ENCODE measurements at places on chromosomes 2 and 18.
A peak's percentile ranks its signal among the peaks of the same experiment; 100 is the strongest.

DNA sequence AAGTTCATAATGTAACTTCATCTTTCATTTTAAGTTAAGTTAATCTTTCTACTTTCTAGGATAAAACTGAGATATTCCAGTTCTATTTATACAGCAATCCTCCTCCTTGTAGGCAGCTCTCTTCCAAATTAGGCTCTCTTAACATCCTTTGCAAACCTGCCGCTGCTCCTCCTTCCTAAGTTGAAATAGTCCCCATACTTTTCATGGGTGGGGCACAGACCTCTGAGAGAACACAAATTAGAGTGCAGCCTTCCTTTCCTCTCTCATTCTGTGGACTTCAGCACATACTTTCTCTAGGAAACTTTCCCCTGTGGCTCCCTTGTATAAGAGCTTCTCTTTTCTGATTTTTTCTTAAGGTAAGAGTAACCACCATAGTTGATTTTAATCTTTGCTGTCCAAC is 28.3 kb downstream of the TWSG1 start:
- no peak for DNase-seq

DNA sequence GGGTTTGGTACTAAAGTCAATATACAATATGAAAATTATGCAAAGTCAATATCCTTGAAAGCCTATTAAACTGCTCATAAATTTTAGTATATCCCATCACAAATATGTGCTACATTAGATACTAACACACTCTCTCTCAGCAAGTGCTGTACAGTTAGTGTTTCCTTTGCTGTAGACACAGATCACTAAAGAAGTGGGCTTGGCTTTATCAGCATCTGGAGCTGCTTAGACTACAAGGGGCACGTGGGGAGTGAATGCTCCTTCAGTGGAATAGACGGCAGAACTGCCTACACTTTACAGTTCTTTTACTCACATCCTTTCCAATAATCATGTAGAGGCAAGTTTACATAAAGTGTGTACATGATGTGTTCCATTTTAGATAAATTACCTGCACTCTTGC is 26.0 kb upstream of the EFEMP1 start:
- DNase-seq = no peak

- no peak for DNase-seq
These were observed 140.9 kb downstream of the SH3RF3 start for GRCh38 chr2:109269706-109270504.

DNA sequence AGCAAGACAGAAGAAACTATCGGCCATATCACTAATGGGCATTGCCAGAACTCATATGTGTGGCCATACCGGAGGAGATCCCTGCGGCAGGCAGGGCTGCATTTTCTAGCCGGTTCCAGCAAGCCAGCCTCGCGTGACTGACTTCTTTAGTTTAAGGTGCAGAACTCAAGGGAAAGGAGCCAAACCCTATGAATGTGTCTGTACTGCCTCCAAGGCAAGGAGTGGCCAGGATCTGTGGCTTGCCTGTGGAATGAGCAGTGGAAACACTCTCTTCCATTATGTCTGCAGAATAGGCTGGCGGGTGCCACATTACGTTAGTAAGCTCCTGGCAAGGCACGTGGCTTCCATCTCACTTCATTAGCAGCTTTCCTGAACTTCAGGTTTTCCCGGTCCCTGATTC is 137.6 kb downstream of the ATL2 start:
- DNase-seq = no peak

DNA sequence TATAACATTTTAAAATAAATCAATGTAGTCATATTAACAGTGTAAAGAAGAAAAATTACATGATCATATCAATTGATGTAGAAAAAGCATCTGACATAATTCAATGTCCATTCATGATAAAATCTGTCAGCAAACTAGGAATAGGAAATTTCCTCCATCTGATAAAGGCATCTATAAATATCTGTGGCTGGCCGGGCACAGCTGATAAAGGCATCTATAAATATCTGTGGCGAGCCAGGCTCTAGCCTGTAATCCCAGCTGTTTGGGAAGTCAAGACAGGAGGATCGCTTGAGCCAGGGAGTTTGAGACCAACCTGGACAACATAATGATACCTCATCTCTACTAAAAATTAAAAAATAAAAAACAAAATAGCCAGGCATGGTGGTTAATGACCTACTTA is 18.1 kb upstream of the RANBP2 start:
- no peak for DNase-seq

DNA sequence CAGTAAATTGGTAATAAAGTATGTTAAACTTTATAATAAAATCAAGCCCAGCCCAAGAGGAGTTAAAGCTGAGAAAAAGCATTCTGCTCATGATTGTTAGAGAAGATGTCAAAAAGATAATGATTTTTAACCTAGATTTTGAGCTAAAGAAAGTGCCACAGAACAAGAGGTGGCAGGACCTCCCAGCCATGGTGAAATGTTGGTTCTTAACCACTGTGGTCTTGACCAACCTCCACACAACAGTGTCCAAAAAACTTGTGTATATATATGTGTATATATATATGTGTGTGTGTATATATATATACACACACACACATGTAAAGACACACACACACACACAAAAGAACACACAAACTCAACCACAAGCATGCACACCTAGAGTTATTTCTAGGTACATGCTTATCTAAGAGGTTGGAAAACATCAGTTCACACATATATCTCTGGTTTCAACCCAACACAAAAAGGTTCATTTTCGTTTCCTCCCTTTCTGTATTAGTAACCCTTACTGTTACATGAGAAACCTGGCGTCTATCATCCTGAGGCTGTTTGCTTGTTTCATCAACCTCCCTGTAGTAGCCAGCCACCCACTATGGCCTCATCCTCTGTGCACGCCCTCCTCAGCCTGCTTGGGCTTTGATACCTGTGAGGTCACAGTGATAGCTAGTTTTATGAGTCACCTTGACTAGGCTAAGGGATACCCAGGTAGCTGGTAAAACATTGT is 631.8 kb upstream of the ID2 start:
- no peak for DNase-seq

- no peak for DNase-seq
These were observed 589.5 kb upstream of the NXPH2 start for GRCh38 chr2:139369423-139370409.

GRCh38 chr2:172722481-172722880 is 13.2 kb upstream of the RAPGEF4 start:
- DNase-seq = no peak

- DNase-seq = peak; percentile 41
These were observed 2.1 kb downstream of the PCBP1 start for GRCh38 chr2:70089220-70089982.

DNA sequence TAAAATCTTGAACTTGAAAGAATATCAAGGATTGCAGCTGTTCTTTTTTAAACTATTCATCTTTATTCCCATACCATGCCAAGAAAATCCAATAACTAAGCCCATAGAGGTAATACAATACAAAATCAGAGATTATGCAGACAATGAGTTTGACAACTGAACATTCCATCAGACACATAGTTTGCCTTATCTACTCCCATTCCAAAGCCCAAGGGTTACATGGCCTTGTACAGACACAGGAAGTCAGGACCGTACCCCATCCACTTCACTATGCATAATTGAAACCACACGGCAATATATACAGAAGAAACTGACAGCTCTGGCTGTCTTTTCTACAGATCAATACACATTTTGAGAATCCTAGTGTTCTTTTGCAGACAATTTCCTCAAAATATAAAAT is 181.3 kb downstream of the TMX3 start:
- no peak for DNase-seq

- DNase-seq = no peak
These were observed 44.7 kb downstream of the TANC1 start for GRCh38 chr2:159013103-159013502.

GRCh38 chr2:151277067-151277466 is 12.4 kb downstream of the NMI start:
- peak; percentile 20 for DNase-seq

- DNase-seq = no peak
These were observed 183.0 kb downstream of the PMAIP1 start for GRCh38 chr18:60082790-60083189.

DNA sequence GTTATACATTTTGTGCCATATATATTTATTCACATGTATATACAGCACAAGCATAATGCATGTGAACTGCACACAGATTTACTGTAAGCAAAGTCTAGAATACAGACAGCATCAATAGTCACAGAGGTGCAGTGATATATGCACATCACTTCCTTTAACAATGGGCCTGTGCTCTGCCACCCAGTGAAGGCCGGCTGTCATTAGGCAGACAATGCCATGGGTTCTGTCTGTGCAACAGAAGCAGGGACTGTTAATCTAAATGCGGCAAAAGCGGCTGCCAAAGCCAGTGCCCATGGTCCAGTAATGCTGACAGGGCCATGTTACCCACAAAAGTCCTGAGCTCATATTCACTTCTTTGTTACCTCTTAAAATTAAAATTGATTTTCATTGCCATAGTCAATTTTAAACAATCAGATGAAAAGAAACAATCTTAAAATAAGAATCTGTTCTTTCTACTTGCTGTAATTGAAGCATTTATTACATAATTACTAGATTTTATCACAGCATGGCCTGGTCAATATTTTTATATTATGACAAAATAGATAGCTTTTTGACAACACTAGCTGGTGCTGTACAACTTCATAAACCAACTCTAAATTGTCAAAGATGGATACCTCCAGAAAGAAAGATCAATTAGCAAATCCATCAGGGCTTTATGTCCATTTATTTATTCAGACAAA is 232.0 kb downstream of the STK39 start:
- no peak for DNase-seq

DNA sequence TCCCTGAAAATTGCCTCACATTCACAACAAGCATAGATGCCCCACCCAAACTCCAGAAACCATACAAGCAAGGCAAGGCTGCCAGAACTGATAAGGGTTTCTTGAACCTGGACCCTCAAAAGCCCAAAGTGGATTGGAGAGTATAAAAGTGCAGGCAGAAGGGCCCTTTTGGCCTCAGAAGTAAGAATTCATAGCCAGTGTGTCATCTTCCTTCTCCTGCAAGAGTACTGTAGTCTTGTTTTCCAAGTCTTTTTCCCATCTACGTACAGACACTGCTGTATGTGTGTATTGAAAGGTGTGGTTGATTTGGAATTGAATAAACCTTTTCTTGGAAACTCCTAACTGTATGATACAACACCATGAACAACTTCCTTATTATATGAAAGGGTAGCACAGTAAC is 46.8 kb downstream of the ZC3H15 start:
- peak; percentile 33 for DNase-seq

- DNase-seq = peak; percentile 4
These were observed 338 bp upstream of the THUMPD2 start for GRCh38 chr2:39779341-39779851.

GRCh38 chr2:119431976-119432850 is 559 bp downstream of the TMEM37 start:
- DNase-seq = peak; percentile 57

- DNase-seq = no peak
These were observed 9.3 kb downstream of the BARD1 start for GRCh38 chr2:214800180-214800579.

GRCh38 chr2:44959855-44960254 is 18.4 kb downstream of the SIX3 start:
- DNase-seq = peak; percentile 50

- no peak for DNase-seq
These were observed 5.1 kb downstream of the RPIA start for GRCh38 chr2:88696611-88697010.

- DNase-seq = no peak
These were observed 50.0 kb upstream of the ITGA4 start for GRCh38 chr2:181407171-181407570.

DNA sequence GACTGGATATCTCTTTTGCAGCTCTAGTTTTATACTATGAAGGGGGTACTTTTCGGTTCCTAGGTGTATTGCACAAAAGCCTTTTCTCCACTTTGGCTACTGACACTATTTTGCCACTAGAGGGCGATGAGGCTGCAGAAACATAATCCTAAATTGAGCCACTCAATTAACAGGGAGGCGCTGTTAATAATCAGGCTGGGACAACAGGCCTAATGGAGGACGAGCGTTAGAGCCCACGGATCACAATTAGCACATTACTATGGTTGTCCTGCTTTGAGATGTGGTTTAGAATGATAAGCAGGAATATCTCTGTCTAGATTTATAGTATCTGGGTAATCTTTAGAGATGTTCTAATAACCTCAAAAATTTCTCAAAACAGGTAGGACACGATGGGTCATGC is 62.2 kb upstream of the PMAIP1 start:
- DNase-seq = peak; percentile 75

- DNase-seq = no peak
These were observed 25.3 kb downstream of the DYNAP start for GRCh38 chr18:54616220-54616848.

GRCh38 chr2:177393203-177393755 is 706 bp downstream of the AGPS start:
- peak; percentile 38 for DNase-seq

- DNase-seq = no peak
These were observed 280.2 kb downstream of the SP3 start for GRCh38 chr2:173684896-173685459.

- no peak for DNase-seq
These were observed 325.5 kb upstream of the MEIS1 start for GRCh38 chr2:66109419-66109818.

DNA sequence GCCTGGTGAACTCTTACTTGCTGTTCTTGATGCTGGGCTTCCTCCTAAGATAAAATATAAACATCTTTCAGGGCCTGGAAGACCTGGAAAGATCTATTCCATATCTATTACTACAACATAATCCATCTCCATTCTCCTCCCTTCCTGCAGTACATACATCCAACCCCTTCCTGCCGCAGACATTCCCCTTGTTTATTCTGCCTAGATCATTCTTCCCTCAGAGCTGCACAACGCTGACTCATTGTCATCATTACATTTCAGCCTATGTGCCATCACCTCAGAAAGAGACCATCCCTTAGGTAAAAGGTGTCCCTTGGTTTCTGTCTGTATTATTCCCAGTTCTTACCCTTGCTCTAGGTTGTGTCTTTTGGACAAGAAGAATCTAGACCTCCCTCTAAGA is 2.5 kb upstream of the CDH7 start:
- no peak for DNase-seq

DNA sequence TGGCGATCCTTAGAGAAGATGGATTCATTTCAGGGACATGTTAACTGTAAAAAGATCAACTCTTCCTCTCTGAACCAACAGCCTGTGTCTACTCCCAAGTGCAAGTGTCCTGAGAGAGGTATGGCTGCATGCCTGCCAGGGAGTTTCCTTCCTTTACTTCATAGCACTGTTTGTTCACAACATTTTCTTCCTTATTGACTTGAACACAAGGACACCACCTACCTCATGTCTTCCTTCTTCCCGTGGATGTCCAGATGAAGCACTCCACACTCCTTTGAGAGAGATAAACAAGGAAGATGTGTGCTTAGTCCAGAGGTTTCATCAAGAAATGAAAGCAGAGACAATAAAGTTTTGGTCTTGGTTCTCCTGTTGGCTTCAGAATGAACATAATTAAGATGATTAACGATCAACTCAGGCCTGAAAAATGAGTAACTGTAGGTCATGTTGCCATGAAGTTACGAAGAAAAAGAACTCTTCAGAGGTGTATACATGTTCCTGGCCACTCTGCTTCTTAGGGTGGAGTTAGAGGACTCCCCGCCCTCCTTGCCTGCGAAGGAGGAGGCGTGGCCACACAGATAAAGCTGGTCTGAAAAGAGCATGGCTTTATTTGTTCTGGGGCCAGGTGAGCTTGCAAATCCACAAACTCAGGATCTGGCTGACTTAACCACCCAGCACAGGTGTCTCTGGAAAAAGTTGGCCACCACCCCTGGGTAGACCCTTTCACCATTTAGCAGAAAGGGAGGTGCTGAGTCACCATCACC is 155.0 kb upstream of the KCTD1 start:
- DNase-seq = no peak

GRCh38 chr2:44937688-44938240 is 3.7 kb upstream of the SIX3 start:
- DNase-seq = peak; percentile 31

GRCh38 chr2:38251940-38252339 is 125.1 kb downstream of the ATL2 start:
- no peak for DNase-seq

All from GM23248 (cell line).